ENCODE measurements at places on chromosomes 2 and 18. TPM values are rescaled to one million over a fixed set of nuclear protein-coding genes. Genes with fewer than 3 reads are reported as not detected.

DIS3L2 gene
- 17.7 TPM for total RNA-seq

XIRP2 gene
- total RNA-seq: not detected

NR4A2 gene
- total RNA-seq: 7.7 TPM

HDHD2 gene
- total RNA-seq: 93.7 TPM

RUFY4 gene
- not detected for total RNA-seq

FIGN gene
- 6.6 TPM for total RNA-seq

GREB1L gene
- total RNA-seq: 0.87 TPM

DNA sequence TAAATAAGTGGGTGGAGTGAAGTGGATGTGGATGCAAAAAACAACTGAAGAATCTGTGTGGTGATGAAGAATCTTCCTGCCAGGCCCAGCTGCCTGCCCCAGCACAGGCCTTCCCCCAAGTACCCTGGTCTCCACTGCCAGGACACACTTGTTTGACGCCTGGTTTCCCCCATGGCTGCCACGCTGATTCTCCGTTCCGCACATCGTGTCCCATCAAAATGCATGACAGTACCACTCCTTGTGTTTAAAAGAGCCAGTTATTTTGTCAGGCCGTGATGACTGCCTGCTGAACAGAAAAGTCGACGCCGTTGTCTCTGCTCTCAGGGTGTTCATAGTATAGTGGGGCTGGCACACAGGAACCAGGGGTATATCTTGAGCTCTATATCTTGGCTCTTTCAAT lies 50.3 kb upstream of the KYNU start:
- no peak for DNase-seq
- no peaks in the 10 kb centered on the region for H3K36me3 ChIP-seq
- H3K4me1 ChIP-seq: no peaks in the 10 kb centered on the region

DNA sequence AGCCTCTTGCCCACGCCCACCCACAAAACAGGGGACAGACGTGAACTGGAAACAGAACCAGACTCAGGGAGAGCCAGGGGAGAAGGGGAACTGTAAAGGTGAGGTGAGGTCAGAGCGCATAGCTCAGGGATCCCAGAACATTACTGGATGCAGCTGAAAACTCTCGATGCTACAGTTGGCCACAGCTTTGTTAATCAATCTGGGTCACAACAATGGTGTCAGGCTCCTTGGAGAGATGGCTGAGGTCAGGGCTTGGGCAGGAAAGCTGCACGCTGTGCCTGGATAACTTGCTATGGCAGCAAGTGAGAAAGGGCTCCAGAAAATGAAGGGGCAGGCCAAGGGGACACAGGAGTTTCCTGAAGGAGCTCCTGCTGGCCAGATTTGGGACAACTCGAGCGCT lies 263.3 kb downstream of the TFCP2L1 start:
- no peak for DNase-seq
- H3K4me3 ChIP-seq: no peak overlapping the region
- H3K36me3 ChIP-seq: no peaks in the 10 kb centered on the region
- H3K27ac ChIP-seq: no peak overlapping the region
- H3K4me1 ChIP-seq: peaks cover 10% of the 10 kb centered on the region

DNA sequence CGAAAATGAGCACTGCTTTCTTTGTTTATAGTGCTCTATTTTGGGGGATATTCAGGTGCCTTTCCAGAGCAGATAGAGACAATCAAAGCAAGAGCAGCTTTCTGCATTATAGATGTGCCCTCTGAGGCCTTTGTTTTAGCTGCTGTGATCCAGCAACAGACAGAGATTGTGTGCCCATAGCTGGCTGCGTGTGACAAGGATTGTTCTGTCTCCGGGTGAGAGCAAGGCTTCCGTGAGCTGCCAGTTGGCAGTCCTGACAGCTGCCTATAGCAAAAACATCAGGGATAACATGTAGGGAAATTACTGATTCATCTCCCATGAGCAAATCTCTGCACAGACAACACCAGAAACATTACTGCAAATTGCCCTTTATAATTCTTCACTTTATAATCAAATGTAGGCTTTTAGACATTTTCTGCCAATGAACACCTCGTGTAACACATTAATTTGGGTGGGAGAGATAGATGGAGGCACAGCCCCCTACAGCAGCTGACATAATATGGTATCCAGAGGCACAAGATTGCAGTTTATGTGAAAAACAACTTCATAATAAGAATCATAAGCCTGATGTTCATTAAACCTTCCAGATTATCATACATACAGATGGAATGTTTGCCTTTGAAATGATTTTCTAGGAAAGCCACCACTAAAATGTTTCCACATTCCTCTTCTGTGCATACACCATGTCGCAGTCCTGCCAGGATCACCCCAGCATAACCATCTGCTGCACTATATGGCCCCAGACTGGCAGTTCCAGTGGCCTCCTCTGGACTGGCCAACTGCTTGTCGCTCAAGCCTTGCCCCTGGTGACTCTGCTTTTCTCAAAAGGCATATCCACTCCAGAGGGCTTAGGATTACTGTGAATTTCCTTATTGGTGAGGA lies 131.2 kb downstream of the TRIB2 start:
- H3K27ac ChIP-seq: no peak overlapping the region
- H3K27me3 ChIP-seq: no peaks in the 10 kb centered on the region
- no peaks in the 10 kb centered on the region for H3K36me3 ChIP-seq
- no peak overlapping the region for H3K4me3 ChIP-seq
- DNase-seq: no peak
- H3K4me1 ChIP-seq: no peaks in the 10 kb centered on the region

DNA sequence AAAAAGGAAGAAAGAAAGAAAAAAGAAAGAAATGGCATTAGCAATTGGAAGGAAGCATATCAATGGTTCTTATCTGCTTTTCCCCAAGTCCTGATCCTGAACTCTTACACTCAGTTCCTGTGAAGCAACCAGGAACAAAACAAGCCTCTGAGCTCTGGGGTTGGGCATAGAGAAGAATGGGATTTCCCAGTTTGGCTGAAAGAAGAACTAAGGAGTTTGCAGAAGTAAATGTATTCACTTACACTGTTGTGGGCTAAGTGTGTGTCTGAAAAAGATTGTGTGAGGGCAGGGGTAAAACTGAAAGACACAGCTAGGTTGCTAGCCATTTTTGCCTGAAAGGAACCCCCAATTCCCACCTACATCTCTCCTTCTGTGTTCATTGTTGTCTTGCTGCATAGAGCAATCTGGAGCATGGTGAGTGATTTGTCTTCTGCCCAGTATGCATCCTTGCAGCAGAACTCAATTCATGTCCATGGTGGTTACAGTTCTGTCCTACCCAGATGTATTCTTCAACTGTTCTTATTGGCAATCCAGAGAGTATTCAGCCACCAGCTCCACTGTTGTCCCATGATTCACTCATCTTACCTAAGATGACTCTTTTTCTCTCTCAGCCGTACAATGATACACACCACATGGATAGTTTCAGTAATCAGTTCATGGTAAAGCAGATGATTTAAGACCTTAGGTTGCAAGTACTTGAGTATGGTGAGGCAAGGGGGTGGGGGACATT lies 348.7 kb downstream of the ARHGAP15 start:
- no peak for DNase-seq
- H3K36me3 ChIP-seq: no peaks in the 10 kb centered on the region
- H3K4me3 ChIP-seq: no peak overlapping the region
- H3K27ac ChIP-seq: no peak overlapping the region
- no peaks in the 10 kb centered on the region for H3K27me3 ChIP-seq
- H3K4me1 ChIP-seq: no peaks in the 10 kb centered on the region

DNA sequence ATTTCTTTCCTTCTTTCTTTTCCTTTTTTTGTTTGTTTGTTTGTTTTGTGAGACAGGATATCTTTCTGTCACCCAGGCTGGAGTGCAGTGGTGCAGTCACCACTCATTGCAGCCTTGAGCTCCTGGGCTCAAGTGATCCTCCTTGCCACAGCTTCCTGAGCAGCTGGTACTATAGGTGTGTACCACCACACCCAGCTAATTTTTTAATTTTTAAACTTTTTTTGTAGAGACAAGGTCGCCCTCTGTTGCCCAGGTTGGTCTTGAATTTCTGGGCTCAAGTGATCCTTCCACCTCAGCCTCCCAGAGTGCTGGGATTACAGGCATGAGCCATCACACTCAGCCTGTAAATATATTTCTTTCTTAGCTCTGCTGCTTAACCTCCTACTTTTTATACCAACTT lies 83.4 kb upstream of the CYP20A1 start:
- H3K36me3 ChIP-seq: no peaks in the 10 kb centered on the region
- no peaks in the 10 kb centered on the region for H3K27me3 ChIP-seq
- H3K27ac ChIP-seq: no peak overlapping the region
- H3K4me3 ChIP-seq: no peak overlapping the region

DNA sequence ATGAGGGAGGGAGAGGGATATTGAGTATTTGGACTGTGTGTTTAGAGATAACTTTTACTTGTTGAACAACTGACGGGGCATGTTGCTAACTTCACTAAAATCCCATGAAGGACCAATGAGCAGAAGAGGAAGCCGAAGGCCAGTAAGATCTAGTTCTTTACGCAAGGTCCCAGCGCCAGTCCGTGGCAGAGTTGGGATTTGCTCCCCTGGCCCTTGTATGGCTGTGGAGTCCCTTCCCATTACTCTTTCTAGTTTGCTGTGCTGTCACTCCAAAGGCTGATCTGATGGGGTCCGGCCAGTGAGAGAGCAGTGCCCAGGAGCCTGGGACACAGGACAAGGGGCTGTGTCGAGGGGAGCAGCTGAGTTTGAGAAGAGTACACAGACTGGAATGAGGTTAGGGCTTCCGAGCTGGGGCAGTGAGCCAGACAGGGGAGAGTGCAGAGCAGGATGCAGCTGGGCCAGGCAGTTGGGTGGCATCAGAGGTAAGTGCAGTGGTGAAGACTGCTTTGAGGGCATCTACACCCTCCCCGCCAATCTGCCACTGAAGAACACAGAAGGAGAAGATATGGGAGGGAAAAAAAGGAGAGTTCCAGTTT lies 692.9 kb upstream of the HS6ST1 start:
- H3K4me1 ChIP-seq: no peaks in the 10 kb centered on the region
- H3K4me3 ChIP-seq: no peak overlapping the region
- H3K27ac ChIP-seq: no peak overlapping the region
- no peaks in the 10 kb centered on the region for H3K27me3 ChIP-seq
